ENCODE measurements at places on chromosomes 5 and 9. TPM values are rescaled to one million over a fixed set of nuclear protein-coding genes. Genes with fewer than 3 reads are reported as not detected.

The PRR7 gene
- 5.1 TPM for total RNA-seq

The ASPN gene
- 30.3 TPM for total RNA-seq

The LYRM7 gene
- total RNA-seq: 14.5 TPM

The ANKRD18B gene
- total RNA-seq: 2.0 TPM

The ANXA2R gene
- 1.2 TPM for total RNA-seq

The TMEM252 gene
- not detected for total RNA-seq

The SLC36A3 gene
- total RNA-seq: not detected

The CBY3 gene
- not detected for total RNA-seq

The EGFLAM gene
- total RNA-seq: 6.3 TPM

The CDC20B gene
- total RNA-seq: not detected

The NR4A3 gene
- 22.4 TPM for total RNA-seq

The ZNF354C gene
- total RNA-seq: 4.0 TPM

The IFNA1 gene
- not detected for total RNA-seq

The RASEF gene
- total RNA-seq: 0.16 TPM

The MUSK gene
- total RNA-seq: 1.2 TPM

The TMEM203 gene
- 40.6 TPM for total RNA-seq

The FOXD1 gene
- 0.54 TPM for total RNA-seq

The GRM6 gene
- total RNA-seq: not detected

The NR6A1 gene
- total RNA-seq: 2.2 TPM

The IL17B gene
- total RNA-seq: not detected

The MCC gene
- total RNA-seq: 17.7 TPM

The CAVIN4 gene
- total RNA-seq: 102 TPM

The FAM174A gene
- 18.6 TPM for total RNA-seq

The NR5A1 gene
- not detected for total RNA-seq

The NRG2 gene
- total RNA-seq: 5.1 TPM

The DNAH5 gene
- total RNA-seq: 0.35 TPM

Measured in cardiac septum (tissue), 1 donor.